Smooth muscle cell of bladder (primary cell): ENCODE measurements at places on chromosomes 13 and 19. TPM values are rescaled to one million over a fixed set of nuclear protein-coding genes. Genes with fewer than 3 reads are reported as not detected.

Gene NKPD1
- 0.14 and 0.18 TPM in 2 replicates for total RNA-seq

Gene GRIN3B
- 0.14 and 0.65 TPM in 2 replicates for total RNA-seq

Gene NOSIP
- total RNA-seq = 64.4 and 81.6 TPM in 2 replicates

Gene ZNF418
- 5.0 and 6.3 TPM in 2 replicates for total RNA-seq

Gene NLRP4
- total RNA-seq = not detected in 2 replicates

Gene CEACAM8
- total RNA-seq = not detected in 2 replicates

Gene ZNF776
- total RNA-seq = 11.2 and 14.1 TPM in 2 replicates

Gene ZNF793
- 1.1 and 1.8 TPM in 2 replicates for total RNA-seq

Gene IGLON5
- not detected in 2 replicates for total RNA-seq

Gene ZNF470
- total RNA-seq = 5.7 and 7.9 TPM in 2 replicates

Gene JAK3
- total RNA-seq = 1.00 and 2.3 TPM in 2 replicates

Gene PSG3
- not detected in 2 replicates for total RNA-seq

Gene TMIGD2
- total RNA-seq = not detected in 2 replicates

Gene MARK4
- total RNA-seq = 8.2 and 11.9 TPM in 2 replicates

Gene ZNF665
- 4.4 and 5.7 TPM in 2 replicates for total RNA-seq

Gene FFAR1
- total RNA-seq = not detected in 2 replicates

Gene SKA3
- total RNA-seq = 2.3 and 3.9 TPM in 2 replicates

Gene ZNF700
- total RNA-seq = 7.6 and 7.8 TPM in 2 replicates

Gene IQCN
- 0.14 and 0.28 TPM in 2 replicates for total RNA-seq
